ENCODE measurements at places on chromosomes 7 and 10. TPM values are rescaled to one million over a fixed set of nuclear protein-coding genes. Genes with fewer than 3 reads are reported as not detected.

DNA sequence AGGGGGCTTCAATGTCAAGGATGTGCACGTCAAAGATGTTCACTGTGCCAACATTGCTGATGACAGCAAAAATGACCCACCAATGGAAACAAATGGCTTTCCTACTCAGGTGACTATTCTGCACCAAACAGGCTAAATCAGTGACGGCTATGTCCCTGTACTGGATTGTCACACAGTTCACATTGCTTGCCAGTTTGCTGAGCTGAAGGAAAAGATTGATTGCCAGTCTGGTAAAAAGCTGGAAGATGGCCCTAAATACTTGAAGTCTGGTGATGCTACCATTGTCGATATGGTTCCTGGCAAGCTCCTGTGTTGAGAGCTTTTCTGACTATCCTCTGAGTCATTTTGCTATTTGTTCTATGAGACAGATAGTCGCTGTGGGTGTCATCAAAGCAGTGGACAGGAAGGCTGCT lies 202.2 kb upstream of the ETV1 start:
- DNase-seq, result no peak

The FRA10AC1 gene
- 24.8 TPM for total RNA-seq

GRCh38 chr10:88926566-88927415 lies 25.8 kb downstream of the ACTA2 start:
- DNase-seq, result no peak

GRCh38 chr10:74881253-74881884 lies 55.0 kb downstream of the KAT6B start:
- DNase-seq, result no peak

The FAM221A gene
- 8.5 TPM for total RNA-seq

The ENTPD1 gene
- 77.8 TPM for total RNA-seq

DNA sequence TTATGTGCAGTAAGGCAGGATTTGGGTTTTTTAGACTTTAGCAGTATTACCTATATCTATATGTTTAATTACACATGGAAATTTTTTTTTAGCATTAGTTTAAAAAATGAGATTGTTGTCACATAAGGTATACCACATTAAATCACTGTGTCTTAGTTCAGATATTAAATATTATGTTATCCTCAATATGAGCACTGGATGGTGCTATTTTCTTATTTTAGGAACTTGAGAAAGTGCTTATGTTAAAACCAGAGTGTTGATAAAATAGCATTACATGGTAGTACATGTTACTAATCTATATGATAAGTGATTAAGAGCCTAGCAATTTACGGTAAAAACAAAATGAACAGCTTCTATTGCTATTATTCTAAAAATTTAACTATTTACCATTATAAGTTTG lies 28.8 kb downstream of the MIOS start:
- DNase-seq, result no peak

The JAKMIP3 gene
- 0.23 TPM for total RNA-seq

DNA sequence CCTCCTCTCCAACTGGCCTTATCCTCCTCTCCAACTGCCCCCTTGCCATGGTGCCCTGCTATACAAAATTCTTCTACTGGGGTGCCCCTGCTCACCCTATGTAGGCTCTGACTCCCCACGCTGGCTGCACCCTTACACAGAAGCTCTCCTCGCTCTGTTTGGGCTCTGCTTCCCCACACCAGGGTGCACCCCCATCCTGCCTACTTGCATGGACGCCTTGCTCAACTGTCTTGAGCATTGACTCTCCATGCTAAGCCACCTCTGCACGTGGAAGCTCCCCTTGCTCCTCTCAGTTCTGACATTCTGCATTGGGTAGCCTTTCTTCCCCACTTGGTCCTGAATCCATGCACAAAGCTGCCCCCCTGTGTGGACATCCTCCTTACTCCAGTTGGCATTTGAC lies 231.1 kb downstream of the GFRA1 start:
- DNase-seq, result no peak

DNA sequence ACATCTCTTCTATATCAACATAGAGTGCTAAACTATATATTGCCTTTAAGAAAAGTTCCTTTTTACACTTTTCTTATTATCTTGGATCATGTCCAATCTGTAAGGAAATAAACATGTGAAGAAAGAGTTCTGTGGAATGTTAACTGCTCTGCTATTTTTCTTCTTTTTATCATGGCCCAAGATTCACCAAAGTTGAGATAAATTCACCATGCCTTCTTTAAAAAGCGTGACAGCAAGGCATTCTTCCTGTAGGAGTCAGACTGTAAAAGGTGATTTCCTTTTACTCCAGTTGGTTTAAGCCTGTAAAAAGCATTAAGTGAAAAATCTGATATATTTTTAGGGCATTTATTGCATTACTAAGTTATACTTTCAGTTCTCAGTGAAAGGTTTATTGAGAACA lies 165.7 kb upstream of the FZD1 start:
- no peak for DNase-seq

DNA sequence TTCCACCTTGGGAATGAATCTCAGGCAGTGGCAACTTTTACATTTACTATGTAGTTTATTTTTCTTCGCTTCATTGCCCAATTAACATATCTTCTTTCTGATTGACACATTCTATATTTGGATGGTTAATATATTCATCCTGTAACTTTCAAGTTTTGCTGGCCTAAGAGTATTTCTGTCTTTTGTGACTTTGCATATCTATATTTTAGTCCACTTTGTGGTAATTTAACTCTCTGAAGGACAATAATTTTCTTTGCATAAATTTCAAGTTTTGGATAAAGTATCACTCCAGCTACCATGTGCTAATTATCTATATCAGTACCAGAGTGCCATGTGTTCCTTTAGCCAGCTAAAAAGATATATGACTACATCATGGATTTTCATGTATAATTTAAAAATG lies 151.5 kb upstream of the KAT6B start:
- no peak for DNase-seq

The CHRM2 gene
- total RNA-seq, result not detected

- no peak for DNase-seq
These were observed 43.6 kb downstream of the NKX6-2 start for GRCh38 chr10:132742167-132742836.

DNA sequence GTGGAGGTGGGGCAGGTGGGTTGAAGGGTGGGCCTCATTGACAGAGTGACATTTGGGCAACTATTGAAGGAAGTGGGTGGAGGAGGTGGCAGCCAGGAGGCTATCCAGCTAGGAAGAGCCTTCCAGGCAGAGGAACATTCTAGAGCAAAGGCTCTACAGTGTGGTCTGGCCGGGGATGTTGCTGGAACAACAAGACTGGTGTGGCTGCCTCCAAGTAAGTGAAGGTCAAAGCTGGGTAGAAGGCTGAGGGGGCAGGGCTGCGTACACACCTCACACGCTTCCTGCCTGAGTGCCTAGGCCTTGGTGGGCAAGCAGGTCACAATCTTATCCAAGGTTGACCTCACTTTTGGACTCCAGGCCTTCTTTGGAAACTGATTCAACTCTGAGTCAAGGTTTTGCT lies 6.6 kb downstream of the CPA1 start:
- no peak for DNase-seq

The WBP1L gene
- total RNA-seq, result 81.1 TPM

The SLC26A5 gene
- total RNA-seq, result 0.78 TPM

GRCh38 chr10:26216585-26217395 lies at the start of gene GAD2:
TSS of gene GAD2 (plus strand) at chr10:26216774. CDS start at chr10:26216810, 36 bp downstream.
- DNase-seq, result no peak

DNA sequence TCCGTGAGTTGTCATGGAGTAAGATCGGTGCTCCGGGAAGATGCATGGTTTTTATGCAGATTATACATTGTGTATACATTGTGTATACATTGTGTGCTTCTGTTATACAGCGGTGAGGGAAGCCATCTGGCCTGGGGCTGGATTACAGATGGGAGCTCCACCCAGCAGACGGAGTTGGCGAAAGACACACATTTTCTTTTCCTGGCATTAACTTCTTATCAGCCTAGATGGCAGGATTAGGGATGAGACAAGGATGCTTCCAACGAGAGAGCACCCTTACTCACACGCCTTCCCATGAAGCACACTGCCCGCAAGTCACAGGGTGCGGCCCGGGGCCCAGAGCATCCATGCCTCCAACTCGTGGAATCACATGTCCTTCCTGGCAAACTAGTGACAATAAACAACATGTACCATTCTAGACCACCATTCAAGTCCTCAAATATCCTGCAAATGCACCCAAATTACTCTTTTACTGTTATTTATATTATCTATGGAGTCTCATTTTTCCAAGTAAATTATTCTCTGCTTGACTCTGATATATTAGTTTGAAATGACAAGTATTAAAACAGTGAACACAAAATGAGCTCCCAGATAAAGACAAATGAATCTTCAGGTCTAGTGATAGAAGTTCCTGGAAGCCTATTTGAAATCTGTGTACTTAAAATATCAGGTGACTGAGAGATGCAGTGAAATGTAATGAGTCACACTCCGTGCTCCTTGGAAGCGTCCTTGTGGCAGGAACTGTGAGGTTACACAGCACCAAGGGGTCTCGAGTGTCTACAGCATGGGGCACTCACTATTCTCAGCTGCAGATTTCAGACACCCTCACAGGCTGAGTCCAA lies 29.8 kb upstream of the PPP2R2D start:
- peak; percentile 52 for DNase-seq

The SUN3 gene
- not detected for total RNA-seq

DNA sequence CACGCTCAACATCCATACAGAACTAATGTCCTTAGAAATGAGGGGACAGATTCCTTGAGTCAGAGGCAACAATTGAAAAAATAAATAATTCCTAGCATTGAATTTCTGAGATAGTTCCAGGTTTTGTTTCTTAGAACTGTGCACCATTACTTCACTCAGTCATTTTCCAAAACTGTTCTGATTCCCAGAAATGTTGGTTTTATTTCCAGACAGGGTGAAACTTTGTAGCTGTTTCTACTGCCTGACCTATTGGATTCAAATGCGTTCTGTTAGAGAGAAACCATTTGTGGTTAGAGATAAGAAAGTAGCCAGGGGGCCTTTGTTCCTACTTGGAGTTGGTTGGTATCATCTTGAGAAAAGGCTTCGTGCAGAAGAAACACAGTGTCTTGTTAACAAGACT lies 8.1 kb upstream of the DEPP1 start:
- no peak for DNase-seq
